Fibroblast of skin of right biceps (primary cell): ENCODE measurements at places on chromosomes 2 and 18.

DNA sequence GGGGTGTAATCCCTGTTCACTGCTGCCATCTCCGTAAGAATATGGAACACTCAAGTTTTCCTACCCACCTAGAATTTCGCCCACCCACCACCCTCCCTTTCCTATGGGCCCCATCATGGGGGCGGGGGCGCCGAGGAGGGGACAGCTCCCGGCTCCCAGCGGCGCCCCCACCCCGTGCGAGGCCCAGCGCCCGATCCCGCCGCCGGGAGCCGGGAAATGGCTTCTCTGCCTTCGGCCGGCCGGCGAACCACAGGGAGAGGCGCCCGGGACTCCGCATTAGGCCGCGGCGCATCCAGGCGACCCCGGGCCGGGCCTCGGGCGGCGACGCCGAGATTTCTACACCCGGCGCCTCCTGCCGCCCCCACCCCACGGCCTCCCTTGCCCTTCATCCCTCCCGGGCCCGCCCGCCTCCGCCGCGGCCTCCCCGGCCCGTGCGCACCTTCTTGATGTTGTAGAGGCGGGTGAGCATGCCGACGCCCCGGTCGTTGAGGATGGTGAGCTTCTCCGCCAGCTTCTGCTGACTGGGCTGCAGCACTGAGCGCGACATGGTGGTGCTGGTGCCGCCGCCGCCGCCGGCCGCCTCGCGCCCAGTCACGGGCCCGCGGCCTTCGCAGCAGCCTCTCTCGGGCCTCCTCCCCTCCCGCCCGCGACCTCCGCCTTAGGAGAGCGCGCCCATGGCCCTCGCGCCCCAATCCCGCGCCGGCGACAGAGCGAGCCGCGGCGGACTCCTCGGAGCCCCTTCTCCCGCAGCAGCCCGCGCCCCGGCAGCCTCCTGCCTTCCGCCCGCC, 510 bp downstream of the NCKAP1 start:
- peak; percentile 50 for DNase-seq

DNA sequence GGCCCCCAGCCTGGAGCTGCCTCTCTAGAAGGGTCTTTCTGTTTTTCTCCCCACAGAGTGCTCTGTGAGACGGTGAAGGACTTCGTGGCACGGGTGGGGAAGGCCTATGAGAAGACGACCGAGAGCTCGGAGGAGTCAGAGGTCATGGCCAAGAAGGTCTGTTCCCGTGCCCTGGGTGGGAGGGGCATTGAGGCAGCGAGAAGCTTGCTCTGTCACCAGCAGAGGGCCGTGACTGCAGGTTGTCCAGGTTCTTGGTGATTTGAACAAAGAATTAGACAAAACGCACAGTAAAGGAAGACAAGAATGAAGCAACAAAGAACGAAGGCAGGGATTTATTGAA, 93.9 kb downstream of the DGKD start:
- DNase-seq, result no peak

DNA sequence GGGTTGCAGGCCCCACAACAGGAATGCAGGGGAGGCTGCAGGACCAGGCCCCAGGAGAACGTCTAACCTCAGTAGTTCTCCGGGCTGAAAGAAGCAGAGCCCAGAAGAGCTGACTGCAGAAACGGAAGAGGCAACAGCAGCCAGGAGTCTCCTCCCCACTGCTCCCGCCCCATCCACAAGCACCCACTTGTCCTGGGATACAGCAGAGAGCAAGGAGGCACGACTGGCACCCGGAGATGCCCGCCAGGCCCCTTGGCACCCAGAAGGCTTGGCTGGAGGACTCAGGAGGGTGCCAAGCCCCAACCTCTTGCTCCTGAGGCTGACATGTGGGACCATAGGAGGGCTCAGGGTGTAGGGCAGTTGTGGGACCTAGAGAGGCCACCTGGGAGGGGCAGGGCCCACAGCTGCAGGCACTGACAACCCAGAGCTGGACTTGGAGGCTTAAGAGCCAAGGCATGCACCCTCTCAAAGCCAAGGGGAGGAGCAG, 29.0 kb upstream of the TNS1 start:
- no peak for DNase-seq

- no peak for DNase-seq
Measured at GRCh38 chr18:36380173-36380827, 82.8 kb downstream of the FHOD3 start.

- DNase-seq, result no peak
Measured at GRCh38 chr2:219404291-219404910, 13.8 kb upstream of the DES start.
